Stimulated activated CD4-positive, alpha-beta T cell treated with anti-CD3 and anti-CD28 coated beads, Interleukin-15, amount 100 ng/mL, for 24 hours (primary cell): ENCODE measurements at places on chromosomes 7 and 10.

GRCh38 chr10:47034441-47035051 lies 123.3 kb downstream of the PTPN20 start:
- no peak for DNase-seq

GRCh38 chr10:125369382-125370326 lies 209.3 kb upstream of the CTBP2 start:
- no peak for DNase-seq

DNA sequence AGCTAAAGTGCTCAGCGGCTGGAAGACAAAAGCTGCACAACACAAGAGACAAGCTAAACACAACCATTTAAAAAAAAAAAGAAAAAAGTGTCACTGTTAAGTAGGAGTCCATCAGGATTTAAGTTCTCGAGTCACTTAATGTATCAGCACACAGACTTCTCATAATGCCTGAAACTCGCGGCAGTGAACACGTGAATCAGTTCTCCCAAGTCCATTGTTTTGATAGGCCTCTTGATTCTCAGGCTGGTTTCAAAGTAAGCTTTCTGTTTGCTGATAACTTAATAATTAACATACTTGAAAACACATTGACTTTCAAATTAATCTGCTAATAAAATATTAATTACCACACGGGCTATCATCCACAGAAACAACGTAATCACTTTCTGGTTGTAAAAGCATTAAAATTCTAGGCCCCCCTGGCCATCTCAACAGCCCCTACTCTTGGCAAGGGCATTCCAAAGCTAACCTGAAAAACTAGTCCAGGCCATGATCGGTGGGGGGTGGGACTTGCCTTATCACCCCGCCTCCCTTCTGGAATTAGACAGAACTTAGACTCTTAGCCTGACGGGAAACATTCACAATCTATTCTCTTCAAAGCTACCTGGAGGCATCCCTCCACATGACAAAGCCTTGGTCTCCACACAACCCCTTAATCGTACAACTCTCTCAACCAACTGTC lies 129.0 kb downstream of the DIP2C start:
- no peak for DNase-seq

DNA sequence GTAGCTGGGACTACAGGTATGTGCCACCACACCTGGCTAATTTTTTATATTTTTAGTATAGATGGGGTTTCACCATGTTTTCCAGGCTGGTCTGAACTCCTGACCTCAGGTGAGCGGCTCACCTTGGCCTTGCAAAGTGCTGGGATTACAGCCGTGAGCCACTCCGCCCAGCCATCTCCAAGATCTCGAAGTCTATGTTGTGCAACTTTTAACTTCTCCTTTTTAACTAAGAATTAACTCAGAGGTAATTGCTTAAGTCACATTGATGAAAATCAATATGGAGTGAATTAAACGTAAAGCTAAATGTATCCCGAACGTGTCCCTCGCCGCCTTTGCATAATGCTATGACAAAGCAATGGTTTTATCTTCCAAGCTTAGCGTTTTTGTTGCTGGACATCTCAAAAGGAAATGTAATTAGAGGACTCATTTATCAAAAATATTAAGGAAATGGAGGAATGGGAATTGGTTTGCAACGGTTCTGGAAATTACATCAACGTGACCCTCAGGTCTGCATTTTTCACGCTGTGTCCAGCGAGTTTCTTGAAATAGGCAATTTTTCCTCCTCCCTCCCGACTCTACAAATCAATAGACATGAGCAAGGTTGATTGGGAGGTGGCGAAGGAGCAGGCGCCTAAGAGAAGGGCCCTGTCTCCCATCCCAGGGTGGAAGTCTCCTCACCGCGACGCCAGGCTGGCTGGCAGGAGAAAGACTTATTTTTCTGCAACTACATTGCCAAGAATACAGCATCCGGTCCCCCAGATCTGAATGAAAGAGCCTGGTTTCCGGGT lies 89.8 kb downstream of the TMEM130 start:
- no peak for DNase-seq

- DNase-seq, result no peak
These were observed 59.9 kb upstream of the BTRC start for GRCh38 chr10:101294109-101294508.
